Ecto neural progenitor cell (in vitro differentiated cells): ENCODE measurements at places on chromosomes 12 and 14.

- DNase-seq = no peak
Measured at GRCh38 chr14:24895243-24895583, 154.7 kb downstream of the STXBP6 start.

GRCh38 chr12:126915309-126915708 lies 1351.7 kb upstream of the TMEM132C start:
- no peak for DNase-seq

- no peak for DNase-seq
Measured at GRCh38 chr14:40188006-40188405, 755.8 kb upstream of the FBXO33 start.

GRCh38 chr14:67018720-67019119 lies 170.5 kb upstream of the GARIN2 start:
- DNase-seq = no peak

GRCh38 chr14:104639885-104640548 lies 35.4 kb upstream of the TMEM179 start:
- peak; percentile 89 for DNase-seq

DNA sequence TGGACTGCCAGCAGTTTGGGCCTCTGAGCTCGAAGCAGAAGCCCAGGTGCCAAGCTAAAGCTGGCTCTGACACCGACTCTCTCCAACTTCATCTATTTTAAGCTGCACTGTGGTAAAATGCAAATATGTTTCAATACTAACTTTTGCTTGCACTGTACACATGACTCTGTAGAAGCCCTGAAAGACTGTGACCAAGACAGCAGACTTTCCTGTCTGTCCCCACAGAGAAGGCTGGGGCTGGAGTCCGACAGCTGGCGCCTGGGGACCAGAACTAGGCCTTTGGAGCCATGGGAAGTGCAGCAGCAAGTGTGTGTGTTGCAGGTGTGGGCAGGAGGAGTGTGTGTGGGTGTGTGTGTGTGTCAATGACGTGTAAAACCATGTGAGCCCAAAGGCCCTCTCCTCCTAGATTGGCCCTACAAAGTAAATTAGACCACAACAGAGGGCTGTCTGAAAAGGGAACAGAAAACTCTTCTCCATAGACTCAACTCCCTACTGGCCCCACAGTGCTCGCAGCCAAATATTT lies 16.4 kb upstream of the RAB35 start:
- no peak for DNase-seq

DNA sequence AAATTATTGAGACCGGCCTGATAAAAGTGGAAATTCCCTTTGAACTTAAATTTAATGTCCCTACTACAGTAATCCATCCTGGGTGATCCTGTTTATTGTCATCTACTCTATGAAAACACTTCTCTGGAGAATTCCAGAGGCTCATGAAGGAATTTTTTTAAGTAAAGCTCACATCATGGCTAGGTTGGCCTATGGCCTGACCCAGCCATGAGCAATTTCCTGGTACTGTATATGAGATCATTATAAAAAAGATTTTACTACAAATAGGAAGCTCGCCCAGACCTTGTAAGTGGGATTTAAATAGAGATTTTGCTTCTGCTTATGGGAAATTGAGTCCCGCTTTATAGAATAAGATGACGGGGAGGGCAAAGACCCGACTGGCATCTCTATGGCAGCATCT lies 215.5 kb downstream of the DPF3 start:
- DNase-seq = no peak

GRCh38 chr14:70821584-70822529 lies 12.5 kb upstream of the MAP3K9 start:
- DNase-seq = peak; percentile 76

GRCh38 chr12:94207849-94208621 lies 59.7 kb downstream of the PLXNC1 start:
- peak; percentile 23 for DNase-seq

DNA sequence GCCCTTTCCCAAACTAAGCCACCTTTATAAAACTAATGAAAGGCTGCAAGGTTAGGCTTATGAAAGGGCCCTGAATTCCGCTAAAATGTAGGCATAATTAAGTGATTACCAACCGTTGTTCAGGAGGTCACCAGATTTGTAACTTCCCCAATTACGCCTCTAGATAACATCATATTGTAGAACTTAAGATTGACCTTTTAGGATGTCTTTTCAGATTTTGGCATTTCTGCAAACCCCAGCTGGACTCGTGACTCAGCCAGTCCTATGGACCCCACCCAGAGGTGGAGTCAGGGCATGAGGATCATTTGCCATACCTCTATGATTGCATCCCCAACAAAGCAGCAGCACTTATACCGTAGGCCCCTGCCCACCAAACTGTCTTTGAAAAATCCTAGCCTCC lies 3.7 kb upstream of the LPCAT3 start:
- DNase-seq = no peak

GRCh38 chr12:95253386-95253785 lies 35.8 kb downstream of the VEZT start:
- no peak for DNase-seq

- DNase-seq = no peak
Measured at GRCh38 chr12:120489018-120489417, 6.9 kb upstream of the DYNLL1 start.

DNA sequence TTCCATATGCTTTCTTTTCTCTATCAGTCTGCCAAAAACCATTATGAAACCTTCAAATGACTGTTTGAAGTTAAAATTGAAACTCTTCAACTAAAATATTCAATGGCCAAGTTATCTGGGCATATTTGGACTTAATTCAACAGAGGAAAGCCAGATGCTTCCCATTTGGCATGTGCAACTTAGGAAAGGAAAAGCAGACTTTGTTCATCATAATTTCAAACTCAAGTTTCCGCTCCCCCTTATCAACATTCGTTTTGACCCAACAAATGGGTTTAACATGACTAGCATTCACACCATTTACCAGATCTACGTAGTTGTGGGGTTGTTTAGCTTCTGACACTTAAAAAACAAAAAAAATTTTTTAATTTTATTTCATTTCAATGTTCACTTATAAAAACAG lies 75.7 kb downstream of the PLEKHG7 start:
- no peak for DNase-seq

DNA sequence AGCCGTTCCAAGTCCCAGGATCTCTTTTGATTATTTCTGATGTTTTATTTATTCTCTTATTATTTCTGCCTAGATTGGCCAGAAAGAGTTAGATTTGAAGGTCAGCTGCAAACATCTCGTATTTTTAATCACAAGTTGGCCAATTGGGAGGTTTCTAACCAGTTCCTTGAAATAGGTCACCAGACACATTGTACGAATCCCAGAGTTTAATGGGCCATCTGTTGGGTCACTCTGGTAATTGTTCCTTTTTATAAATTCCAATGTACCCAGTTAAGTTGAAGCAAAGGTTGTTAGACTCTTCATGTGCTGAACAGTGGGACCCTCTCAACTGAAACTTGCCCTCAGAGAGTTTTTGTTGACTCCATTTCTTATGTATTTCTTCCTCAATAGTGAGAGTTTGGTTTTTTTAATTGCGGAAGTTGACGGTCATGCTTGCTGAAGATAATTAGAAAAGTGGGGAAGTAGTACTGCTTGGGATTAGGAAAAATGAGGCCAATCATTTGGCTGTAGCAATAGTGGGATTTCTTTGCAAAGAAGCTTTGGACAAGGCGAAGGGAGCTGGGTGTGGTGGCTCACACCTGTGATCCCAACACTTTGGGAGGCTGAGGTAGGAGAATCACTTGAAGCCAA lies 382.7 kb upstream of the RGS6 start:
- no peak for DNase-seq

- DNase-seq = no peak
Measured at GRCh38 chr14:62017651-62018230, 255.5 kb downstream of the SNAPC1 start.

GRCh38 chr14:103512701-103513611 lies 9.7 kb downstream of the CKB start:
- no peak for DNase-seq

DNA sequence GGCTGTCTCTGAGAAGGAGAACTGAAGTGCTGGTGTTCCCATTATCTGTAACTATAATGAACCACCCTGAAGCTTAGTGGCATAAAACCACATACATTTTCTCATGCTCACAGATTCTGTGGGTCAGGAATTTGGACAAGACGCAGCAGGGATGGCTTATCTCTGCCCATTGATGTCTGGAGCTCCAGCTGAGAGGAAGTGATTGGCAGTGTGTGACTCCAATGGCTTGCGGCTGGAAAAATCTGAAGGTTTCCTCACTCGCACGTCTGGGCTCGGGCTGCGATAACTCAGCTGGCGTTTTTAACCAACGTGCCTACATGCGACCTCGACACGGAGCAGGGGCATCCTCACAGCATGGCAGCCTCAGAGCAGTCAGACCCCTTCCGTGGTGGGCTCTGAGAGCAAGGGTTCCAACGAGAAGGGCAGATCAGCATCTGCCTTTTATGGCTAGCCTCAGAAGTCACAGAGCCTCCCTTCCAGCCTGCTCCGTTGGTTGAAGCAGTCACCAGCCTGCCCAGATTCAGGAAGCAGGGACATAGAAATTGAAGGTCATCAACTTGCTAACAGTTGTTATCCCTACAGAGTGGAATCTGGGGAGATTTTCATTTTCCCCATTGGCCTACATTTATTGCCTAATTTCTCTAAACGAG lies 143.3 kb upstream of the BCL2L14 start:
- DNase-seq = peak; percentile 73

GRCh38 chr12:116381240-116381743 lies 103.8 kb upstream of the MED13L start:
- no peak for DNase-seq

- DNase-seq = no peak
Measured at GRCh38 chr12:77116277-77116676, 50.9 kb upstream of the E2F7 start.

DNA sequence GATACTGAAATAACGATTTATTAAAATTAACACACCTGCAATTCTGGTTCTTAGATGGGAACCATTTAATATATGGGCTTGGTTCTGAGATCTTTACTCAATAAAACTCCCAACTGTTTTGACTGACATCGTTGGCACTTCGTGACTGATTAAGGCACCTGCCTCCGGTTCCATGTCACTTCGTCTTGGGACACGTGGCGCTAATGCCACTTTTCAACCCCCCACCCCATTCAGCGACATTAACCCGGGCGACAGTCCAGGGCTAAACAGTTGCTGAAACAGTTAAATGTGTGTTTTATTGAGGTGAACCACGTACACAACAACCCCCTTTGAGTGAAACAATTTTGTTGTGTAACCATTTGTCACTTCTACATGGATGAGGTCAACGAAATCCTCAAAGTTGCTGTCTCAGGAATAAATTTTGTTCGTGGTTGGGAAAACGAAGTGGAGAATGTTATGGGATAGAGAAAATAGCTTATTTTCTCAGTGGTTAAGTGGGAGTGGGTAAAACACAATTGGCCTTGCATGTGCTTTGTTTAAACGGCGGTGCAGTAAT lies 9.9 kb upstream of the SLC38A2 start:
- DNase-seq = no peak

- no peak for DNase-seq
Measured at GRCh38 chr14:103141117-103141796, 18.0 kb downstream of the TNFAIP2 start.

DNA sequence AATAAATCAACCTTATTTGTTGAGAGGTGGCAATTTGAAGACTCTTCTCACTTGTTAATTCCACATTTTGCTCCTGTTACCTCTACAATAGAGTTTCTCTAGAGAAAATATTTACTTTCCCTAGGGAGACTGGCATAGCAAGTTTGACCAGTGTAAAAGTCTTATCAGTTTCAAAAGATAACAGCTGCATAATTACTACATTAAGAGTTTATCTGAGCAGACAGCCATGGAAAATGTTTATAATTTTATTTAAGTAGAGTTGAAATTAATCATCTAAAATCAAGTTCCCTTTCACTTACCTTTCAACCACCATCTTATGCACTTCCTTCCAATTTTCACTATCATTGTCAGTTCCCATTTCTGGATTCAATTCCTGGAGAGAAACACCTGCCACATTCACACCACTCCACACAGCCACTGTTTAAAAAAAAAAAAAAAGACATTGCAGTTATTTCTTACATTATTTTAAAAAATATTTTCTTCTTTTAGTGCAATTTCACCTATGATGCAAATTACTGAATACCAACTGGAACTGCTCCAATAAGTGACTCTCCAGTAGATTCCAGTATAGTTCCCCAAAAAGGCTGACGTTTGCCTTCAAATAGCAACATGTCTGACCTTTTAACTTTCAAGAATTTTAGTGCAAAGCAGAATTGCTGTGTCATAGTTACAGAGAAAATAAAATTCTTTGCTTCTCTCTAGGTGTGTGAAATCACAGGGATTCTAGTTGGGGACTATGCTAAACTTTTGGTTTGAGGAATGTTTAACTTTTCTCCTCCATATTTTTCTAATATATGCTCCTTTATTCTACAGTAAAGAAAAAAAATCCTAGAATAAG lies 19.4 kb downstream of the LDHB start:
- DNase-seq = no peak

- peak; percentile 50 for DNase-seq
Measured at GRCh38 chr12:4044736-4045730, 171.8 kb upstream of the PARP11 start.

DNA sequence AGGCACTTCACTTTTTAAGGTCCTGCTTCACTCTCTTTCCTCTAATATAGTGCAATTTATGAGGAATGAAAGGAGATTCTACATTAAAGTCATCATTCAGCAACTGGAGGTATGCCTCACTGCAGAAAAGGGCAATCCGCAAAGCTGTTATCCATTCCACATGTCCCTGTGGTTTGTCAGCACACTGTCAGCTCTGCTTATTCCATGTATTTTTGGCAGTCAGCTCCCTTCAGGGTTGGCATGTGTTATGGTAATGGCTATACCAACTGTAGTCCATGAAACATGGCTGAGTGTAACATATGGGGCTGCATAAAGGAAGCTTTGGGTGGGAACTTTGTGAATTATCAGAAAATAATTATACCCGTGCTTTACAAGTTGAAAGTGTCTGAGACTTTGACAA lies 154.1 kb downstream of the GALC start:
- no peak for DNase-seq

DNA sequence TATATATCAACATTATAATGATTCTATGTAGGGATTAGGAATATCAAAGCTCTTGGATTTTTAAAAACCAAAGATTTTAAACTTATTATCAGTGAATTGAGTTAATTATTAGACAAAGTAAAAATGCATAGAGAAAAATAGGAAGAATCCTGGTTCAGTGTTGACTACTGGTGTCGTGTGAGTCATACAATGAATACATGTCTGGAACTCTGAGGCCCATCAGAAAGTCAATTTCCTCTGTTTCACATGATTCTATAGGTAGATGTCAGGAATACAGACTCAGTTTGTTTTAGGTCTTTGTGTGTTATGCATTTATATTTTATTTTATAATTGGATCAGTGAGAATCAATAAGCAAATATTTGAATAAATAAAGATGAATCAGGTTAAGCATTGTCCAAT lies 84.5 kb upstream of the RTL1 start:
- DNase-seq = no peak

- DNase-seq = no peak
Measured at GRCh38 chr14:34035934-34036250, 85.0 kb upstream of the EGLN3 start.

GRCh38 chr12:79560225-79560889 lies 130.4 kb downstream of the PAWR start:
- DNase-seq = no peak

- no peak for DNase-seq
Measured at GRCh38 chr14:99748529-99748928, 44.7 kb upstream of the EML1 start.

- no peak for DNase-seq
Measured at GRCh38 chr14:69553252-69553651, 21.4 kb downstream of the CCDC177 start.
